ENCODE measurements at places on chromosomes 1 and 21. TPM values are rescaled to one million over a fixed set of nuclear protein-coding genes. Genes with fewer than 3 reads are reported as not detected.

The FALEC gene
- not detected for total RNA-seq

The CCDC27 gene
- total RNA-seq, result not detected

The FNDC5 gene
- 0.75 TPM for total RNA-seq

The LDLRAD1 gene
- not detected for total RNA-seq

The CSF3R gene
- total RNA-seq, result not detected

The LRRN2 gene
- total RNA-seq, result 16.6 TPM

The FCRL6 gene
- total RNA-seq, result not detected

The IFT25 gene
- total RNA-seq, result 36.6 TPM

The TSPEAR gene
- total RNA-seq, result not detected

The IGSF5 gene
- total RNA-seq, result not detected

The CAMSAP2 gene
- 22.8 TPM for total RNA-seq

The B3GALT5 gene
- total RNA-seq, result 0.32 TPM

The RAP1GAP gene
- total RNA-seq, result 13.8 TPM

The AKR7A3 gene
- not detected for total RNA-seq

The NBPF6 gene
- total RNA-seq, result not detected

The NBL1 gene
- 25.1 TPM for total RNA-seq

The MED8 gene
- 38.6 TPM for total RNA-seq

The IL12RB2 gene
- not detected for total RNA-seq

The KCNJ6 gene
- 2.7 TPM for total RNA-seq

The LRRC8C gene
- total RNA-seq, result 20.5 TPM

The CNTN2 gene
- total RNA-seq, result 0.03 TPM

The RNU1-4 gene
- total RNA-seq, result not detected

The ADAM30 gene
- total RNA-seq, result not detected

The CSDE1 gene
- 163 TPM for total RNA-seq

The TLCD4 gene
- total RNA-seq, result 11.6 TPM

The DISP3 gene
- total RNA-seq, result 0.21 TPM

The NPPA gene
- total RNA-seq, result not detected

The AMIGO1 gene
- 1.2 TPM for total RNA-seq

The NUP210L gene
- total RNA-seq, result not detected

The ZNF687 gene
- 15.8 TPM for total RNA-seq

The FCGR2B gene
- not detected for total RNA-seq

The PGM1 gene
- total RNA-seq, result 36.1 TPM

The TEKT2 gene
- total RNA-seq, result not detected

The PPIAL4G gene
- total RNA-seq, result not detected

The ATP6V1G3 gene
- not detected for total RNA-seq

The CTSK gene
- 1.7 TPM for total RNA-seq

The NTMT2 gene
- total RNA-seq, result not detected

The LRRC71 gene
- total RNA-seq, result 0.38 TPM

The DNM3 gene
- 0.70 TPM for total RNA-seq

The KCNK1 gene
- total RNA-seq, result 13.2 TPM

The ASTN1 gene
- total RNA-seq, result not detected

The C1orf87 gene
- total RNA-seq, result not detected

The CAPN2 gene
- total RNA-seq, result 432 TPM

The GREM2 gene
- total RNA-seq, result 0.38 TPM

The HSD3B2 gene
- total RNA-seq, result not detected

The OR2M3 gene
- total RNA-seq, result not detected

Measured in A549 treated with DMSO at 1 μM for 4 hours (cell line).